ENCODE measurements at places on chromosomes 6 and 20.

DNA sequence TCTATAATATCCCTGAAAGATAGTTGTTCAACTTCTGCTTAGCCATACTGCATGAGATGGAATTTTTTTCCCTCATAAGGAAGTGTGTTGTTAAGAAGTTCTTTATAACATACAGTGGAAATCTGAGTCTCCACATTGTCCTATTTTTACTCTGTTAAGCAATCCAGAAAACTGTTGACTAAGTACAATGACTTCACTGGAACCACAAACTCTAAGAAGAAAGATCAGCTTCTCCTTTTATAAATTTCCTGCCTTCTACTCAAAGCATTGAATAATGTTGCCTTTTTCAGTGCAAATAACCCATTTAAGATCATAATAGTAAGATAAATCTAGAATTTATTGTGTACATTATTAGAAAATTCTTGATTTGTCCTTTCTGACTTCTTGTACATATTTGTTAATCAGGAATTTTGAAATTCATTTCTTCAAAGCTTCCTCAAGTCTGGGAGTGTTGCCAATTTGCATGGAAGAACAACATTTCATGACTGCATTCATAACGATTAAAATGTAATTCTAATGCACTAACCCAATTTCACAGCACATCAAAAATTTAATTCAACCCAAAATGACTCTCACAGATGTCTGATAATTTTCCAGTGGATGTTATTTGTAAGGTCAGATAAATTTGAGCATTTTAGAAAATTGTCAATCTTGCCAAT is 45.6 kb upstream of the ANKEF1 start:
- DNase-seq, result no peak

- no peak for DNase-seq
Measured at GRCh38 chr6:158708239-158708638, 58.4 kb downstream of the SYTL3 start.

GRCh38 chr20:1336699-1337367 is 7.9 kb upstream of the SDCBP2 start:
- no peak for DNase-seq

DNA sequence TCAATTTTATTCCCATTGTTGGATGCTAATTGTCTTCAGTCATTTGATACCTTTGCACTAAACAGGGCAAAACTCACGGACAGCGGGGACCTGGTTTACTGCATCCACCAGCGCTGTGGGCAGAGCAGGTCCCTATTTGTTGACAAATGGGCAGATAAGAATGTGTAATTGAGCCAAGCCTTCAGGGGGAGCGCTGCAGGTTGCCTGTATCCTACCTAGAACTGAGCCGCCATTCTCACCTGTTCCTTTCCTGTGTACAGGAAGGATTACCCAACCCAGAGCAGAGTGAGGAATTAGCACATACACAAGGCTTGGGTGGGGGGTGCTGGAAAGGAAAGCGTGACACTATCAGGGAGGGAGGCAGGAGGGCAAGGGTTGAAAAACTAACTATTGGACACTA is 89.1 kb upstream of the FOXA2 start:
- no peak for DNase-seq

DNA sequence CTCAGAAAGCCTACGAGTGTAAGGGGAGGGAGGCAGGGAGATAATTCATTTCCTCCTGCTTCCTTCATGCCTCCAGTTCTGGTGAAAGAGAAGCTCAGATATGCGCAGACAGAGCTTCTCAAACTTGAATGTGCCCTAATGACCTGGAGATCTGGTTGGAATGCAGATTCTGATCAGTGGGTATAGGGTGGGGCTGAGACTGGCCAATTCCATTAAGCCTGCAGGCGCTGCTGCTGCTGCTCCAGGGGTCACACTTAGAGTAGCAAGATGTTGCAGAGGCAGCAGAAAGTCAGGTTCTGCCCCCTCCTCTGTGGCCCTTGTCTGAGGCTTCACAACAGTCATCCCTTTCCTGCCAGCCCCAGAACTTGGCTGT is 161.0 kb downstream of the DHX35 start:
- DNase-seq, result no peak

- no peak for DNase-seq
Measured at GRCh38 chr20:51491393-51491792, 51.1 kb downstream of the NFATC2 start.

- no peak for DNase-seq
Measured at GRCh38 chr6:98323605-98324004, 510.8 kb upstream of the POU3F2 start.

- no peak for DNase-seq
Measured at GRCh38 chr6:99066044-99066443, 118.3 kb upstream of the FBXL4 start.

GRCh38 chr20:8740265-8740664 is 328.6 kb upstream of the PLCB4 start:
- no peak for DNase-seq

GRCh38 chr6:154865291-154865690 is 129.8 kb upstream of the TIAM2 start:
- no peak for DNase-seq

- no peak for DNase-seq
Measured at GRCh38 chr6:12110523-12111362, 98.6 kb downstream of the HIVEP1 start.

GRCh38 chr20:568673-569415 is 25.3 kb upstream of the CSNK2A1 start:
- no peak for DNase-seq

- DNase-seq, result no peak
Measured at GRCh38 chr20:36644032-36644705, 1.8 kb downstream of the SLA2 start.

DNA sequence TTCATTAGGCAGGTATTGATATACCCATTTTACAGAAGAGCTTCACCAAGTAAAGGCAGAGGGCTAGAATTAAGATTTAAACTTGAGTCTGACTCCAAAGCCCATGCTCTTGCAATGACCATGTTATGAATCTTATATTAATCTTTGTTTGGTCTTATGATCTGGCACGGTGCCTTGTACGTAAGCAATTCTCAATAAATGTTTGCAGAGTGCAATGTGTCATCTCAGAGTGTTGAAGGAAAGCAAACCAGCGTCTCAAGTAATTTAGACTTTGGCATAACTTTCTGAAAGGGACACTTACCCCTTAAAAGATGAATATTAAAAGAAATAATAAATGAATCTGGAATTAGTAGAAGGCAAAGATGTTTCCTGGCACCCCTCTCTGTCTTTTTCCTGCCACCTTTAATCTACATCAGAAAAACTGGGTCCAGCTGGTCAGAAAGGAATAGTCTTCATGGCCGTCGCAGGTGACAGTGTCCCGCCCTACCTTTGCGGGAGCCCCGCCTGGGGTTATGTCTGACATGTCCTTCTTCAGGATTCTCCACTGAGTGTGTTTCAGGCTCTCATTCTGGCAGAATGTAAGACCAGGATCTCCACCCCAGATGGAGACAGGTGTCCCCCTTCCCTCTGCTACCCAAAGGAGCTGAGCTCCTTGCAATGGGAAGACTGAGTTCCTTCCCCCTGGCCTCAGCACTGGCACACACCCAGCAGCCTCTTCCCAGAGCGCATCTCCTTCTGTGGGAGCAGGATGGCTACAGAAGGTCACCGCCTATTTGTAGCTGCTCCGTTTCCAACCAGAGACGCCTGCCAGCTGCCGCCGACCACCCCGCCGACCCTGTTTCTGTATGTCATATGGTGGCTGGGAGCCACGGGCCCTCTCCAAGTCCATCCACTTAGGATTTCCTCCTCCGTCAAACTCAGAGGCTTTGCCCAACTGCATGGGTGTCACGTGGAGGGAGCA is 266.3 kb upstream of the ECI2 start:
- no peak for DNase-seq

DNA sequence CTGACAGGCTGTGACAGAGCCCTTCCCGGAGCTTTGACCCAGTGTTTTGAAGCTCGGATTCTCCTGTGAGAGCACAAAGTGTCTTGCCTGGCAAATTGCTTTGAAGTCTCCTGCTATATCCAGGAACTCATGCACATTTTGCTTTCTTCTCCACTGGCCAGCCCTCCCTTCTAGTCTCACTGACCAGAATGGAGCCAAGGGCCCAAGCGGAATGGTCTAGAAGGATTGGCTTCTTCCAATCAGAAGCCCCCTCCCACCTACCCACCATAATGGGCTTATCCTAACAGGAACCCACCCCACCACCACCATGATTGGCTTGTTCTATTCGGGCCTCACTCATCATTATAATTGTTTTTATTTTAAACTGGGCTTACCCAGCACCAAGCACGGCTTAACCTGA is 130.1 kb downstream of the PXDC1 start:
- no peak for DNase-seq

GRCh38 chr6:12935637-12936036 is 219.1 kb downstream of the PHACTR1 start:
- DNase-seq, result no peak

DNA sequence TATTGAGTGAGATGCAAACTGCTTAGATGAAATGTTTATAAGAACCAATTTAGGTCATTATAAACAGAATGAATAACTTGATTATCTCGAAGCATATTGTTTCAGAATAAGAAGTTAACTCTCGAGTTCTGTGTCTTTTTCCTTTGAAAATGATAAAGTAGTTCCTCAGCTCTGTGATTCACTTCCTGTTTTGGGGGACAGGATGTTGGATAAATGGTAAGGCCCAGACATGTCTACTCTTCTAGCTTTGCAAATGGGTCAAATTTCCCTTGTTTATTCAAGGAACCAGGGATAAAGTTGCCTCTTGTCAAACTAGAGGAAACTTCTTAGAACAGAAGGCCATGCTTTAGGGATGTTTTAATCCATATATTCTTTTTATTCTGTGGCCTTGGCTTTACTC is 246.9 kb downstream of the SOX4 start:
- no peak for DNase-seq
